Globus pallidus (tissue), 1 donor: ENCODE measurements at places on chromosomes 2 and 18.

DNA sequence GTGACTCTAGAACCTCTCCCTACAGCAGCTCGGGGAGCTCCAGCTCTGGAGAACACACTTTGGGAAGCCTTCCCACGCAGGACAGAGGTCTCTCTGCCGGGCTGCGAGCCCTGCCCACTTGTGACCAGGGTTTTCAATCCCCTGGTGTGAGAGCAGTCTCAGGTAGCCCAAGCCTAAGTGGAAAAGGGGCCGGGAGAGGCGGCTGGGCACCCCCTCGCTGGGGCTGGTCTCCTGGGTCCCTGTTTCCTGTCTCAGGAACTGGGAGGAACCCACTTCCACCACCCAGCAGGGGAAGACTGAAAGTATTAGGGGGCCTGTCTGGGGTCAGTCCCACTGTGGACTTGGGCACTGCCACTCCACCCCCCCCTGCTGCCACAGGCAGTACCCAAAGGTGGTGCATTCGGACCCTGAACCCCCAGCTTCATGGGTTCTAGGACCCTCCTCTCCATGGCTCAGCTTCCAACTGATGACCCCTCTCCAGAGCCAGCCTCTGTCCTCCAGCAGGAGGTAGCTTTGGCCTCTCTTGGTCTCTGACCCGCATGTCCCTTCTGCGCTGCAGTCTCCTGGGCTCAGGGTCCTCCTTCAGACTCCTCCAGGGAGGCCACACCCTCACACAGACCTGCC is 70.0 kb downstream of the RRM2 start:
- DNase-seq, result no peak

GRCh38 chr18:35378574-35378896 is 1.4 kb upstream of the ZNF396 start:
- no peak for DNase-seq

DNA sequence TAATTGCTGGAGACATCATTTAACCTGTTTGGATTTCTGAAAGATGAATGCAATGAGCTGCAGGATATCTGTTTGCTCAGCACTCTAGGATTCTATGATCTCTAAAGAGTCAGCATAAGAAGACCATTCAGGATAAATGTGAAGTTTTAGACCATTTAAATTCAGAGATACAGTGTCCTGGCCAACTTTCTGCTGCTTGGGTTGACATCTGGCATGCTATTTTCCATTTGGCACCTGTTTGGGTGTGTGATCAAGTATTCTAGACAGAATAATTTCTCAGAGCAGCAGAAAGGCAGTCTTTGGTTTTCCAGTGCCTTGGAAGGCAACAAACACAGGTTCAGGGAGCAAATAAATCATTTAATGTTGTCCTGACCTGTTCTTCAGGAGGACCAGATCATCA is 144.8 kb upstream of the NDUFV2 start:
- no peak for DNase-seq

DNA sequence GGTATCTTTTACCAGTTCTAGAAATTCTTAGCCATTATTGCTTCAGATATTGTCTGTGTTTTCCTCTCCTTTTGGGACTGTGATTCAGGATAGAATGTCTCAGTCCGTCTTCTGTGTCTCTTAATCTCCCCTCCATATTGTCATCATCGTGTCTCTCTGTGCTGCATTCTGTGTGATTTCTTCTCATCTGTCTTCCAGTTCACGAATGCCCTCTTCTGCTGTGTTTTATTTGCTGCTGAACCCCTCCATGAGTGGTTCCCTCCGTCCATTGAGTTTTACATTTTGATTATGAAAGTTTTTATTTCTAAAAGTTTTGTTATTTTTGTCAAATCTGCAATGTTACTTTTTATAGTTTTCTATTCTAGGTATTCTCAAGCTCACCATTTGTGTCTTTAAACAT is 11.7 kb downstream of the D2HGDH start:
- no peak for DNase-seq

DNA sequence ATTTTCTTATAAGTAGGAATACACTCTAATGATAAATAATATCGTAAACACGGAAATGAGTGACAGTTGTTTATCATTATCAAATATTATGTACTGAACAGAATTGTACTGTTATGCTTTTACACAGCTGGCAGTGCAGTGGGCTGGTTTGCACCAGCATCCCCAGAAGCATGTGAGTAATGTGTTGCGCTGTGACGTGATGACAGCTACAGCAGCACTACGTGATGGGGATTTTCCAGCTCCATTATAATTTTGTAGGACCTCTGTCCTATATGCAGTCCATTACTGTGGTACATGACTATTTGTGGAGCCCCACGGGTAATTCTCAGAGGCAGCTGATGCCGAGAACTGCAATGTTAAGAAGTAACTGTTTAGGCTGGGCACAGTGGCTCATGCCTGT is 77.3 kb upstream of the ATG16L1 start:
- no peak for DNase-seq

- no peak for DNase-seq
Measured at GRCh38 chr2:129860088-129860487, 119.4 kb upstream of the RAB6C start.
